ENCODE measurements at places on chromosomes 5 and 9.

- DNase-seq, result peak; percentile 36
Observed at GRCh38 chr9:121735065-121735792, 83.8 kb downstream of the DAB2IP start.

DNA sequence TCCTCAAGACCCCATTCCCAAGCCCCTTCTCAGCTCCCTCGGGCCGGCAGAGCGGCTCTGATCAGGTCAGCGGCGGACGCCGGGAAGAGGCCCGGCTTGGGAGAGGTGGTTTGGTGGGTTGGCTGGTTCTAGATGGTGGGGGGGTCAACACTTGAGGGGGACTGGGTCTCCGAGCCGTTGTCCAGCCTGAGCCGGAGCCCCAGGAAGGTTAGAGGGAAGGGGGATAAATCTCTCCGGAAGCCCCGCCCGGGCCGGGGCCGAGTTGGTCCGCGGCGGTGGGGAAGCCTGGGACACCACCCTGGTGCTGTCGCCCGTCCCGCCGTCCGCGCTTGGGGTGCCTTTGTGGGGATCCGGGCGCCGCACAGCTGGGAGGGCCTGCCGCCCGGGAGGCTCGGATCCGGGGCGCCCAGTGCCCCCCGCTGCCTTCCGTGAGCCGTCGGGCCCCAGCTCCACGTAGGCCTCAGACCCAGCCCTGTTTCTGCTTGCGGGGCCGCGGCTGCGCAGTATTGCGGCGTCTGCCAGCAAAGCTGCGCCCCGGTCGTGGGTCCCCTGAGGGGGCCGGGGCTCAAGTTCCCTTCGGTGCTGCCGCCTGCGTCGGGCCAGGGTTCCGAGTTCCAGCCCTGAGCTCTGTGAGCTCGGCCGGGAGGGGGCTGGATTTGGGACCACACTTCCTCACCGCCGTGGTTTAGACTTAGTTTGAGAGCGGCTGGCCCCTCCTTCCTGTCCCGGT is 542 bp upstream of the TRIM52 start:
- no peak for DNase-seq

DNA sequence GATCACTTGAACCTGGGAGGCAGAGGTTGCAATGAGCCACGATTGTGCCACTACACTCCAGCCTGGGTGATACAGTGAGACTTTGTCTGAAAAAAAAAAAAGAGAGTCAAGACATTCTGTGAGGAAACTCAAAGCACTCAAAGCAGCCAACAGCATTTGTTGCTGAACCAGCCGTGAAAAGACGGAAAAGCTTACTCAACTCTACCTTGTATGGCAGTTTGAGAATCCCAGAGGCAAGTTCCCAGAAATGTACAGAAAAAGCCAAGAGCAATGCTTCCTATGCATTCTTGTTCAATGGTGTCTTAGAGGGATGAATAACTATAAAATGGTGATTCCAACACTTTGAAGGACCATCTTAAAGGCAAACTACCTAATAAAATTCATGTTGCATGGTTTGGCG is 170.2 kb downstream of the HSD17B3 start:
- no peak for DNase-seq

GRCh38 chr5:19855453-19855852 is 132.5 kb downstream of the CDH18 start:
- peak; percentile 94 for DNase-seq

DNA sequence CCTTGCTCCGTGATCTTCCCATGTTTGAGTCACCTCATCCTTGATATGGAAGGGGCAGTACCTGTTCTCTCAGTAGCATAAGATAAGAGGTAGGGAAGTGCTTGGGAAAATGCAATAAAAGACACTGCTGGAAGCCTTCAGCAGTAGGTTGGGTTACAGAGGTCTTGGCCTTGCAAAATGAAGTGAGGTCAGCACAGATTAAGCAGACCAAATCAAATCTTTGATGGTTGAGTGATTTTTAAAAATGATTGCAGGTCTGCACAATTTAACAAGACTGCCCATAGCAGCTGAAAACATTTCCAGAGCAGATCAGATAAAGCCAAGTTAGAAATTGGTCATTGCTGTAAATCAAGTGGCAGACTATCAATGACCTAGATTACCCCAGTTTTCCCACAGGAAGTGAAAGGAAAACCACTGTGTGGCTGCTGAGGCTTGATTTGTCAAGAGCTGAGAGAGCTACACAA is 32.9 kb downstream of the PALM2AKAP2 start:
- DNase-seq, result no peak

- DNase-seq, result no peak
Observed at GRCh38 chr9:85741095-85741874, 469 bp downstream of the AGTPBP1 start.

DNA sequence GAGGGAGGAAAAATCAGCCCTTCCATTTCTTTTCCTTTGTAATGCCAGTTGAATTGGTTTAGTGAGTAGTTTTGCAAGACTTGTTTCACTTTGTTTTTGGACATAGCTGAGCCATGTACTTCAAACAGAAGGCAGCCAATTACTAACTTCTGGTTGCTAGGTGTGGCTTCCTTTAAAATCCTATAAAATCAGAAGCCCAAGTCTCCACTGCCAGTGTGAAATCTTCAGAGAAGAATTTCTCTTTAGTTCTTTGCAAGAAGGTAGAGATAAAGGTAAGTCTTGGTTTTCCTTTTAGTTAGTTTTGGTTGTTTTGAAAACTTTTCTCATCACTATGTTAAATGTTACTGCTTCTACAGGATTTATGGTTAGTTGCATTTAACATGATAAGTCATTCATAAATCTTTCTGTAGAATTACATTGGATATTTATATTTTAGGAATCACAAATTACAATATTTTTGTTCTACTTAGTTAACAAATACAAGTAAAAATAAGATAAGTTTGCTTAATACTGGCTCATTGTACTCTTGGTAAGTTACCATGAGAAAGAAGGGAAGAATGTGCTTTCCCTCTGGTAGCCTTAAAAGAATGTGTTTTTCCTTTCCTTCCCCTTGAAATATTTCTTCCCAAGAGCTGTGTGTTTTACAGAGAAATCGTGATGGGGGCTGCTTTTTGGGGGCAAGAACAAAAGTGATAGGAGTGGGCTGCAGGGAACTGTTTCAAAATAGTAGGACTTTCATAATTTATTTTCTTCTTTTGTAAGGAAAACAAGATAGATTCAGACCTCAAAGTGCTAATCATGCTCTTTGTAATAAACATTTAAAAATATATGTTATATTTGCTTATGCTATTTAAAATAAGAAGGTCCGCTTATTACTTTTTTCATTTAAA is at the start of gene ANXA1:
ANXA1 (plus strand) TSS at position 213 of the 890 bp plus-strand sequence. CDS start 6,671 bp downstream, outside the sequence.
- no peak for DNase-seq

- DNase-seq, result no peak
Observed at GRCh38 chr5:74953937-74954720, 87.9 kb upstream of the FAM169A start.

GRCh38 chr5:130136300-130136699 is 232.0 kb downstream of the CHSY3 start:
- no peak for DNase-seq

GRCh38 chr9:125176636-125177035 is 13.0 kb downstream of the PPP6C start:
- no peak for DNase-seq

- DNase-seq, result no peak
Observed at GRCh38 chr9:37184905-37185867, 64.8 kb downstream of the ZCCHC7 start.

DNA sequence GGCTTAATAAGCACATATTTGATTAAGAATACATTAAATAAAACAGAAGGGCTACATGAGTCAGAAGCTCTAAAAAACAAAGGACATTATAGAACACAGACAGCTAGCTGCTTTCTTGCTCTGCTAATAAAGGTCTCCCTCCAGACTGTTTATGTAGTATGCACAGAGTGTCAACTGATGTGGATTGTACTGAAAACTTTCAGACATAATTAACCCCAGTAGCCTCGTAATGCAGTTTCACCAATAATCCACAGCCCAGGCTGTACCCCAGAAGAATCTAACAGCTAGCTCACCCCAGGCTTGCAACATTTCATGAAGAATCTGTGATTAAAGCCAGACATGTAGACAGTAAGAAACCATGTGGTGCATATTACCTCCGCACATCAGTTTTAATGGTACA is 30.8 kb downstream of the FGF10 start:
- DNase-seq, result no peak

GRCh38 chr9:96450613-96451528 is 902 bp downstream of the HABP4 start:
- DNase-seq, result no peak

- DNase-seq, result no peak
Observed at GRCh38 chr9:87545858-87546257, 48.2 kb downstream of the DAPK1 start.

DNA sequence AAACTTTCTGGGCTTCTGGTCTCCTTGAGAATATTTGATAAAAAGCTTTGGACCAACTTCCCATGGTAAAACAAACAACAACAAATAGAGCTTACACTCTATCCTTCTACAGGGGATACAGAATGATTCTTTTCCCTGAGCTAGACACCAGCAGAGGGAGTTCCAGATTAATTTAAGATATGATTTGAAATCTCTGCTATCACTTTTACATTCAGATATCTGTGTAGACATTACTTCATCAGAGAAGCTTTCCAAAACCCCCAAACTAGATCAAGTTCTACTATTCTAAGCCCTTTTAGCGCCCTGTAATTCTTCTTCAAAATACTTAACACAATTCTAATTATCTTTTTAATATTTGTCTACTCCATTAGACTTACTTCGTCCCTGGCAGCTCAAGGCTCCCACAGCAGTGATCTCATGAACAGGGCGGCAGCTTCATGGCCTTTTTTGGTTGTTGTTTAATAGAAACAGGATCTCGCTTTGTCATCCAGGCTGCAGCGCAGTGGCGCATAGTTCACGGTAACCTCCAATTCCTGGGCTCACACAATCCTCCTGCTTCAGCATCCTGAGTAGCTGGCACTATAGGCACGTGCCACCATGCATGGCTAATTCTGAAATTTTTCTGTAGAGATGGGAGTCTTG is 955 bp upstream of the GALNT12 start:
- DNase-seq, result peak; percentile 7
